T-helper 2 cell (primary cell): ENCODE measurements at places on chromosomes 7 and 10.

- no peak for DNase-seq
Observed at GRCh38 chr7:117308891-117309290, 14.0 kb downstream of the WNT2 start.

GRCh38 chr7:116802746-116803152 is 59.6 kb upstream of the CAPZA2 start:
- DNase-seq: peak; percentile 78

DNA sequence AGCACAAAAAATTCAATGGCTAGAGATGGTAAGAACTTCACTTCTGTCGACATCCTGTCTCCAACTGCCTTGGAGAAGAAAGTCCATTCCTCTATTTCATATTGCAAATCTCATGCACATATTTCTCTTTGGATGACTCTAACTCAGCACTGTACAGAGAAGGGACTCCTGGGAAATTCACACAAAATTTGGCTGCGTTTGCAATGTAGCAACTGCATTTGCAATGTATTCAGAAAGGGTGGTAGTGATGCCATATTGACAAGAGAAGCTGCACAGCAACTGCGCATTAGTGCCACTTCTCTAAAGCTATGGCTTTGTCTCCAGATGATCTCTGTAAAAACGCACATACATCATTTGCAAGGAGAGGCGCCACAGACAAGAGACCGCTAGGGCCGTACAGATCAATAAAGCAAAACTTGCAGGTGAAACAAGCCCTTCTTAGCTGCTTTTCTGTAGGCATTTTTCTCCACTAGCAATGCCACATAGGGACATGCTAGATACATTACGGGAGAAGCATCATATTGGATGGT is 389.5 kb downstream of the TCERG1L start:
- DNase-seq: no peak

DNA sequence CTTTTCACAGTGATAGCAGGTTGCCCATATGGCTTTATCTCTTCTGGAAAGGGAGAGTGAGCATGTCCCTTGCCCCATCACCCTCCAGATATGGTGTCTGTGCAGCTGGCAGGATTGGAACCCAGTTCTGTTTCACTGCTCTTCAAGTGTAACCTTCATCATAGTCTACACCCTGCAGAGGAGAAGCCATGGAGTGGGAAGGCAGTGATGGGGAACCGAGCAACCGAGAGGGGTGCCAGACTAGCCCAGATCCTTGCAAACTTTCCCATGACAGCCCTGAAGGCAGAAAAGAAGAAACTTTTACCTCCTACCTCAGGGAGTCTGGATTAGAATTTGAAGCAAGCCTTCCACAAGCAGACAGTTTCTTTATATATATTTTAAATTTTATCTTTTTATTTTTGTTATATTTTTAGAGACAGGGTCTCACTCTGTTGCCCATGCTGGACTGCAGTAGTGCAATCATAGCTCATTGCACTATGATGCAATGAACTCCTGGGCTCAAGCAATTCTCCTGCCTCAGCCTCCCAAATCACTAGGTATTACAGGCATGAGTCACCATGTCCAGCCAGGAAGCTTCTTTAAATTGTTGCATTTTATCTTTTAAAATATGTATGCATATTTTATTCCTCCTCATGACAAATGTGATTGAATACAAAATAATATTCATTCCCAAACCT is 133.3 kb downstream of the KCNMA1 start:
- no peak for DNase-seq

GRCh38 chr10:20870834-20871233 is 26.3 kb downstream of the NEBL start:
- DNase-seq: no peak

- no peak for DNase-seq
Observed at GRCh38 chr10:114095559-114096337, 52.1 kb downstream of the ADRB1 start.
